Activated CD8-positive, alpha-beta memory T cell treated with anti-CD3 and anti-CD28 coated beads, Interleukin-2, amount 50 U/mL, for 4 hours (primary cell): ENCODE measurements at places on chromosomes 3 and 15.

- no peak for DNase-seq
Observed at GRCh38 chr15:94673801-94674200, 442.4 kb downstream of the MCTP2 start.

DNA sequence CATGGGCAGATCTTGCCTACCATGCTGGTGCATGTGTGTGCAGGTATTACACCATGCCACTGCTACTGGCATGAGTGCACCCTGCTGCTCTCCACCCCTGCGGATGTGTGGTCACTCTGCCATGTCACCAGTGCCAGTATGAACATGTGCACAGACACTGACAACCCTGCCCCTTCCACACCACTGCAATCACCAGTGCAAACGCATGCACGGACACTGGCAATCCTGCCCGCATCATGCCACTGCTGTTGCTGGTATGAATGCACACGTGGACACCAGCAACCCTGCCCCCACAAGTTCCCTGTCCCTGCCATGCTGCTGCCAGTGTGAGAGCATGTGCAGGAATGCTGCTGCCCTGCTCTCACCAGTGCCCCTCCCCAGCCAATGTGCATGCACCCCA, 24.8 kb upstream of the TUBGCP5 start:
- DNase-seq = no peak

DNA sequence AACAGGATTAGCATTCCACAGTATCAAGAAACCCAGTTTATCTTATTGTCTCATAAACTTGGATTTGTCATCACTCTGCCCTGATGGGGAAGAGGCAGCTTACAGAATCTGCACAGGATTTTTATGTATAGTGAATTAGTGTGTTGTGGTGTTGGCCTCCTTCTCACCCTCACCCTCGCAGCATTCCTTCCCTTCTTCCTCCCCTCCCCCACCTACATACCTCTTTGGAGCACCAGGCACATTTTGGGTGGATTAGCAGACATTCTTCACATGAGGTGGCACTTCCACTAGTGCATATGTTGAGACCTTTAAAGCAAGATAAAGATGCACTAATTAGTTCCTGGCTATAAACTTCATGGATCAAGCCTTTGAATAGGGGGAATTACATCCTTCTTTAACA, 13.9 kb downstream of the ITGB5 start:
- no peak for DNase-seq

- no peak for DNase-seq
Observed at GRCh38 chr15:70508561-70509281, 254.6 kb downstream of the UACA start.

GRCh38 chr3:30475038-30475808, 131.2 kb upstream of the TGFBR2 start:
- DNase-seq = peak; percentile 27

DNA sequence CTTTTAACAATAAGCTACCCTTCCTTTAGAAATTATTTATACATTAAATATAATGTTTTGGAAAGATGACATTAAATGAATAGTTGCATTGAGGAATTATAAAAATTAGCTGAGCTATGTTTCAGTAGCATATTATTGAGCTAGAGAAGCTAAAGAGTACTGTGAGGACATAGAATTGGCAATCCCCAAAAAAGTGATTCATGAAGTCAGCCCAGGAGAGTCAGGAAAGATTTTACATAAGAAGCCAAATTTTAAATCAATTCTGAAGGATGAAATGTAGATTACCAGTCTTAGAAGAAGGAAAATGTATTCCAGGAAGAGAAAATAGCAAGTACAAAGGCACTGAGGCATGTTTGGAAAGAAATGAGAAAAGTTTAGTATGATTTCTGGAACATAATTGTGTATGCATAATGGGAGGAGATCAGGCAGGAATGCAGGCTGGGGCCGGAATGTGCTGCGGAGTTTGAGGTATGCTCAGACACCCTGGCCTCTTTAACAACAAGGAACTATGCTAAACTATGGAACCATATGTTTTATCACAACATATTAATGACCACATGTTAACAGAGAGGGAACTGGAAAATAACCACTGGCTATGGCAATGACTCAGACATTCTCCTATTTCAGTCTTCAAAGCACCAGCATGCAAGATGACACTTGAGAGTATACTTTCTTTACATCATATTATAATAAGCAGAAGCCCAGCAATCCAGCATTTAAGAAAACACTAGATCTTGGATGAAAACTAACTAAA, 103.3 kb upstream of the COL8A1 start:
- DNase-seq = no peak

DNA sequence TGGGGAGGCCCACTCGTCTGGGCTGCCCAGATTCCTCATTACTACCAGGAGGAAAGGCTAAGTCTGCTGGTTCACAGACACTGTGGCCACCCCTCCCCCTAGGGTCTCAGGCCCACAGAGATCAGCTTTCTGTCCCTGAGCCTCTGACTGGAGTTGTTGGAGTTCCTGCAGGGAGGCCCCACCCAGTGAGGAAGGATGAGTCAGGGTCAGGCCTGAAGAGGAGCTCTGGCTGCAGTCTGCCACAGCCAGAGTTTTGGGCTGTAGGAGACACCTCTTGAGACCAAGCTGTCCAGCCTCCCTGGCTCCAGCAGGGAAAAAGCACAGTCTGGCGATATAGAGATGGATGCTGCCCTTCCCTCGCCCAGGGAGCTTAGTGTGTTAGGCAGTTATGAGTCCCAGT, 720.9 kb upstream of the SEMA6D start:
- no peak for DNase-seq

DNA sequence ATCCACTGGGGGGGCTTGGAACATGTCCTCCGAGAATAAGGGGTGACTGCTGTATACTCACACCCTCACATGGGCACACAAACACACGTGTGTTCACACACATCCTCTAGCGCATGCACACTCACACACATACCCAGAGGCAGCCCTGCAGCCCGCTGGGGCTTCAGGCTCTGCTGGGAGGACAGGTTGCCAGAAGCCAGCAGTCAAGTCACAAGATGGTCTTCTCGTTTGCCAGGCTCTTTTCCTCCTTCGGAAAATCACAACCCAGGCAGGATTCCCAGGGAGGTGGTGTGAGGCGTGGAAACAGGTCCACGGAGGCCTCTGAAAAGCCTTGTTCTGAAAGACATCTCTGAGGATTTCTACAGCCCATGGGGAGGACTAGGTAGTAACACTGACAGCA, 26.8 kb downstream of the MEGF11 start:
- no peak for DNase-seq

DNA sequence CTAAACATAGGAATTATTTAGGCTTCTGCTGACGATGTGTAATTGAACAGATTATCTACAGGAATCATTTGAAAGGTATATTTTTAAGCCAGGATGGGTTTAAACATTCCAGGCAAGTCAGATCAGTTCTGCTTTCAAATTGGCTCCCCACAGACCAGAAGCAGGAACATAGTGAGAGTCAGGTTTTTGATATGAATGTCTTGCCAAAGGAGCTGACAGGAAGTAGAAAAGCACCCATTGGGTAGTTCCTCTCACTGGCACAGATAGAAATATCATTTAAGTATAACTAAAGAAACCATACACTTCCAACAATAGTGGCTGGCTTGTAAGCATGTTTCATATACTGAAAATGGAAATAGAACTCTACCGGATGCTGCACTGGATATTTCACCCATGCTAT, 95.2 kb downstream of the CLDN1 start:
- no peak for DNase-seq

- no peak for DNase-seq
Observed at GRCh38 chr15:41852736-41853590, 14.3 kb downstream of the PLA2G4B start.

DNA sequence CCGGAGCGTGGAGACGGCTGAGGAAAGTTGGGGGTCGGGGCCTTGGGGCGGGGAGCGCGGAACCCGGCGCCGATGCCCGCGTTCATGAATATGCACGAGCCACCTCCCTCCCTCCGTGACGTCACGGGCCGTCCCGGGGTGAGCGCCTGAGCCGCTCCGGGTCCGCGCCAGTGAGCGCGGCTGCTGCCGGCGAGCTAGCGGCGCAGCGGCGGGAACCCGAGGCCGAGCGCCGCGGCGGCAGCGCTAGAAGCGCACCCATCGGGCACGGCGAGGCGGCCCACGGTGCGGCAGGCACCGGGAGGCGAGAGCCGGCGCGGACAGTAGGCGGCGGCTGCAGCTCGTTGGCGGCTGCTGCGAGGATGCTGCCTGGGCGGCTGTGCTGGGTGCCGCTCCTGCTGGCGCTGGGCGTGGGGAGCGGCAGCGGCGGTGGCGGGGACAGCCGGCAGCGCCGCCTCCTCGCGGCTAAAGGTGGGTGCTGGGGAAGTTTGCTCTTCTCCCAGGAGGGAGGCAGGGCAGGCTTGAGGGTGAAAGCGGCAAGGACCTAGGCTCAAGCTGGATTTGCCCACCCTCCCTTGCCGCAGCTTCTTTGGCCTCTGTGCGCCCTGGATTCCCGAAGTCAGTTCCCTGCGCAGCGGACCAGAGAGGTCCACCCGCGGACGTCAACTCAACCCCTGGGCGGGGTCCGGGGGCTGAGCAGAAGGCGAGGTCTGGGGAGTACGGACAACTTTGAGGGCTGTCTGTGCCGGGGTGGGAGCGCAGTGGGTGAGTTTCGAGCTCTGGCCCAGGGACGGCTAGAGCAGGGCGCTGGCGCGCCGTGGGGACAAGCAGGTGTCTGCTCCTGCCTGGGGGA, at the start of gene CLSTN2:
CLSTN2 (plus strand) TSS at position 170 of the 850 bp plus-strand sequence.
- no peak for DNase-seq

- DNase-seq = no peak
Observed at GRCh38 chr3:9976721-9977709, 9.6 kb downstream of the EMC3 start.

GRCh38 chr15:75981149-75981815, 30.9 kb downstream of the NRG4 start:
- no peak for DNase-seq

- DNase-seq = no peak
Observed at GRCh38 chr3:126711121-126711760, 7.2 kb downstream of the CHCHD6 start.

DNA sequence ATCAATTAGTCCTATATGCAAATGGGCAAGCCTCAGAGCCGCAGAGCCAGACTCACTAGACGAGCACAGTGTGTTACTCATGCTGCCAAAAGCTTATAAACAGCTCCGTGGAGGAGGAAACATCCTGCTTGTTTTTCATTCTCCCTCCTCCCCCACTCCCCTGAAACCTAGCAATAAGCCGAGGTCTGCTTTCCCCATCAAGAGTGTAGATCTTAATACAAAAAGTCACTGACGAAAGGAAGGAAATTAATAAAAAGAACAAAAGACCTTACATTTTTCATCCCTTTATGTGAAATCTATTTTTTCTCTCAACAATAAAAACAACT, 88.5 kb downstream of the XXYLT1 start:
- DNase-seq = no peak

DNA sequence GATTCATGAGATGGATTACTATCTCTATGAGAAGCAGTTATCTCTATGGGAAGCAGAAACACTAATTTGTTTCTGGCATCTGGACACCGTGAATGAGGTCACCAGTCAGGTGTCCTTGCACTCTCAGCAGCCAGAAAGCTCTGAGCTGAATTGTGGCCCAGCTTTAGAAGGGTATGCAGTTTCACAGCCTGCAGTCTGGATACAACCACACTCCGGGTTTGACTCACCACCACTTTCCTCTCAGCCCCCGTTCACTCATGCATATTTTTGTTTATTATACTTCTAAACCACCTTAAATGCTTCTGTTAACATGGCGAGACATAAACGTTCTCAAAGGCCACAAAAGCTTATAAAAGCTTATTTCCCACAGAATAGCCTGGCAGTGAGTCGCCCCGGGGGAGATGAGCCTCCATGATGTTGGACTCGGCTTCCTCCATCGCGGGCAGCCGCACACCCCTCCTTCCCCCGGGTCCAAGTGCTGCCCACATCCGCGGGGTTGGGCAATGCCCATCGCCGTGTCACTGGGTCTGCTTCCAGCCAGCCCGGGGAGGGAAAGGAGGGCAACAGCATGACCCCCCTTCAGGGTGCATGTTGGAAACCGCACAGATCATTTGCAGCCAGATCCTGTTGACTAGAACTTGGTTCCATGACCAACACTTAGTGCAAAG, 16.8 kb upstream of the SLC41A3 start:
- no peak for DNase-seq

DNA sequence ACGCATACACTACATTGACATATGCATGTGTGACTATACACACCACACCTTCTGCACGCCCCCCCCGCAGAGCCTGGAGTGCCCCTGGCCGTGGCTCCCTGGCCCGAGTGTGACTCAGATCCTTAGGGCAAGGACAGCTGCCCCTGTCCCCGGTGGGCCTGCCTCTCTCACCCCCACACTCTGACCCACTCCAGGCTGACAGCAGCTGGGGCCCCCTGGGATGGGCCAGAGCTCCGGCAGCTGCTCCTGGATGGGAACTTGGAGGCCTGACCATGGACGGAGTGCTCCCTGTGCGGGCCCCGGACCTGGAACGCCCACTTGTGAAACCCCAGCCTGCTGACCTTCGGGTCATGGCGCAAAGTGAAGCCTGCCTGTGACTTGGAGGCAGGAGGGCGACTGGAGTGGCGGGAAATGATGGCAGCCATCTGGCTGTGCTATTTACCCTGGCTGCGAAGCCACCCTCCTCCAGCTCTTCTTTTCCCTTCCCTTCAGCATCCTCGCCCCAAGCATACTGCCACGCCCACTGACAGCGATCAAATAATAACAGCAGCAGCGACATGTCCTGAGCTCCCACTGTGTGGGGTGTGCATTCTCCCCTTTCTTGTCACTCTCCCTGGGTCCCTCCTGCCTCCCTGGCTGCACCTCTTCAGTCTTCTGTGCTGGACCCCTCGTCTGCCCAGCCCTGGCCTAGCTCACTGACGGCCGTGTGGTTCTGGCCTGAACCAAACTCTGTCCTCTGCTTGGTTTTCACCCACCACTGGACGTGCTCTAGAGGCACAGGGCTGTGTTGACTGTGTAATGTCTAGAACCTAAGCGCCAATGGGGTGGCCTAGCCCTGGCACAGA, 90.7 kb upstream of the MEF2A start:
- DNase-seq = no peak

- no peak for DNase-seq
Observed at GRCh38 chr15:51266656-51267050, 71.7 kb downstream of the CYP19A1 start.
